ENCODE measurements at places on chromosomes 6 and 20.

DNA sequence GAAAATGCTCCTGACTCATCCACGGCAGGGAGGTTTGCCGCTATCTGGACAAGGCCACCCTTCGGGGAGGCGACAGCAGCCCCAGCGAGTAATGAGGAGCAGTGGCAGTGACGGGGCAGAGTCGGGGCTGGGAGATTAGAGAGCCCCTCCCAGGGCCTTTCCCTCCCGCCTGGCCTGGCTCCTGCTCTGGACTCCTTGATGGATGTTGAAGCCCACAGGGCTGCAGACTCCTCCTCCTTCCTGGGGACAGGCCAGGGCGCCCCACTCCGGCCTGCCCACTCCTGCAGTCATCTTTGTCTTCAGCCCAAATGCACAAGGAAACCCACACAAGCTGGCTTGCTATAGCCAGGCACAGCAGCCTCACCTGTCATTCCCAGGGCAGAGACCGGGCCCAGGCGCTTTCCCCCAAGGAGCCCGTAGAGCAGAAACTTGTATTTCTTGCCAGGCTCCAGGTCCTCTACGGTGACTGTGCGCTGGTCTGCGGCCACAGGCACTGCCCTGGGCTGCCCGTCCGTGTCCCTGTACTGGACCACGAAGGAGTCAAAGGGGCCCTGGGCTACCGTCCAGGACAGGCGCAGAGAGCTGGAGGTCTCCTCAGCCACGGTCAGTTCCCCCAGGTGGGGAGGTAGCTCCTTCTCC lies 7.7 kb downstream of the CYP21A2 start:
- no peak for DNase-seq

- DNase-seq, result no peak
Observed at GRCh38 chr6:113697632-113698410, 159.3 kb upstream of the MARCKS start.

DNA sequence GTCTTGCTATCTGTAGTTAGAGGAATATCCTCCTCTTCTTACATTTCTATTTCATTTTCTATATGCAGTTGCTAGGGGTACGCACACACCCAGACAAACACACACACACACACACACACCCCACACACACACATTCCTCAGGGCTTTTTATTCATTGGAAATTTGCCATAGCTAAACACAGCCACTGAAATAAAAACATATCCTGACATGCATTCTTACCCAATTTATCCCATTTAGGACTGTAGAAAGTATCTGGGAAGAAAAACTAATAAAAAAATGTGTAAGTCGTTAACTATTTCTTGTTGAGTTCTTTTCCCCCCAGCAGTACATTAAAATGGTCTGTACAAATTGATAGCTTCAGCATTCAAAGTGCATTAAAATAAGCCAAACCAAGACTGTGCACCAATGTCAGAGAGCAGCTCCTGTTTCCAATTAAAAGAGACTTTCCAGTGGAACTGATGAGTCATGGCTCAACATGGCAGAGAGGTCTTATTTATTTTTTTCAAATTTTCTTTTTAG lies 357.9 kb upstream of the AGPAT4 start:
- no peak for DNase-seq

DNA sequence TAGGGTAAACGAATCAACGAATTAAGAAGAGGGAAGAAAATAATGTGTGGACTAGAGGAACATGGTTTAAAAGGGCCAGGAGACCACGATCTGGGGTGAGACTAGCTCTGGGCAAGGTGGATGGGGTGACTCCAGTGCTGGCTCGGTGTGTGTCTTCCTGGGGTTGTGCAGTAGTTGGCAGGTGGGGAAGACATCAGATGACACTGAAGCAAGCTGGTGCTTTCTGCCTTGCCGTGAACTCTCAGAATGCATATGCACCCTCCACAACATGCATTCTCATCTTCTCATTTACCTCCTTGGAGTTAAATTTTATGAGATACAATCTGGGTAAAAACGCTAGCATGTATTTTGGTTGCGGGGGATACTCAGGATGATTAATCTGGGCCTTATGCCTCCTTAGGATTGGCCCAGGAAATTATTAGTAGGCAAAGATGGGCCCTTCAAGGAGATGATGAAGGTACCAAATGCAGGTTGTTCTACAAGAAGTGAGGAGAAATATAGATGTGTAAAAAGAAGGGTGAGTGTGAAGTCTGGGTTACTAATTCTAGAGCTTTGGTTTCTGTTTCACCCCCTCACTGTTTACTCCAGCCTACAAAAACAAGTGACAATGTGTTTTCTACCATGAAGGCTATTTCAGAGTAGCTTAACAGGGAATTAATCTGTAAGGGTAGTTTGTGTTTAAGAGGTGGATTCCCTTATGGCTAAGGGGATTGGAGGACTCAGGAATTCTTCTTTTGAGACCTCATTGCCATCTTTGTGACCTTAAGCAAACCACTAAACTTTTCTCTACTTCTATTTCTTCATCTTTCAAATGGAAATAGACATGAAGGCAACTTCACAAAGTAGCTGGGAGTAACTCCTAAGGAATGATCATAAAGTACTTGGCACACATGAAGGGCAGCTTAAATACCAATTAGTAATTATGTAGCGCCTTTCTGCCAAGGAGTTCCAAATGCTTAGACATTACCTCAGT lies 71.0 kb upstream of the SUPT3H start:
- DNase-seq, result no peak

GRCh38 chr6:31462026-31462963 lies 35.6 kb upstream of the MICB start:
- DNase-seq, result no peak

GRCh38 chr6:82507112-82507511 lies 143.5 kb downstream of the TPBG start:
- DNase-seq, result no peak

DNA sequence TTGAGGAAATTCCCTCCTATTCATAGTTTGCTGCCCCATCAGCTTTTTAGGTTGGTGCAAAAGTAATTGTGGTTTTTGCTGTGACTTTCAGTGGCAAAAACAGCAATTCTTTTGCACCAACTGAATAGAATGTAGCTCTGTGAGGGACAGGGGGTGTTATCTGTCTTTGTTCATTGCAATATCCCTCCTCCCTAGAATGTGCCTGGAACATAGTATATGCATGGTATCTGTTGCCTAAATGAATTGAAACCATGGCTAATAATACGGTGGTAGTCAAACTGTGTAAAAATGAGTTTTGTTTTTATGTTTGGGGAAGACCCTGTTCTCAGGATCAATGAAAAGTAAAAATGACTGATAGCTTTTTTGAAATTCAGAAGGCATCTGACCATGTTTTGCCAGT lies 45.1 kb downstream of the SCAND1 start:
- DNase-seq, result no peak

DNA sequence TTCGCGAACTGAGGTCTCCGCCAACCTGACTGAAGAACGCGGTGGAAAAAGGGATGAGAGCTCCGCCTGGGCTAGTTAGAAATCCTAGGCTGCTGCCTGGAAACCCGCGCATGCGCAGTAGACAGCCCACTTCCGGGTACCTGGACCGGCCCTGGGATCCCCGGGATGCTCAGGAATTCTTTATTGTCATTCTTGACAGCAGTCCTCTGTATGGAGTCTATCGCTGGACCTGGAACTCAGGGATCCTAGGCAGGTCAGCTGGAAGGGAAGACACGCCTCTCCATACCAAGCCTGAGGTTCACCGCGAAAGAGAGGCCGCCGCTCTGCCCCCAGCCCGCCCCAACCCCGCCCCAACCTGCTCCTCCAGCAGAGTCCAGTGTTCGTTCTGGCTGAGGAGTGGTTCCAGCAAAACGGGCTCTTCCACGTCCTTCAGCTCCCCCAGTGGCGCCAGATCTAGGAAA lies 1379.2 kb upstream of the DEFB115 start:
- DNase-seq, result no peak

GRCh38 chr20:38298768-38299288 lies 5.1 kb upstream of the BPI start:
- peak; percentile 97 for DNase-seq

DNA sequence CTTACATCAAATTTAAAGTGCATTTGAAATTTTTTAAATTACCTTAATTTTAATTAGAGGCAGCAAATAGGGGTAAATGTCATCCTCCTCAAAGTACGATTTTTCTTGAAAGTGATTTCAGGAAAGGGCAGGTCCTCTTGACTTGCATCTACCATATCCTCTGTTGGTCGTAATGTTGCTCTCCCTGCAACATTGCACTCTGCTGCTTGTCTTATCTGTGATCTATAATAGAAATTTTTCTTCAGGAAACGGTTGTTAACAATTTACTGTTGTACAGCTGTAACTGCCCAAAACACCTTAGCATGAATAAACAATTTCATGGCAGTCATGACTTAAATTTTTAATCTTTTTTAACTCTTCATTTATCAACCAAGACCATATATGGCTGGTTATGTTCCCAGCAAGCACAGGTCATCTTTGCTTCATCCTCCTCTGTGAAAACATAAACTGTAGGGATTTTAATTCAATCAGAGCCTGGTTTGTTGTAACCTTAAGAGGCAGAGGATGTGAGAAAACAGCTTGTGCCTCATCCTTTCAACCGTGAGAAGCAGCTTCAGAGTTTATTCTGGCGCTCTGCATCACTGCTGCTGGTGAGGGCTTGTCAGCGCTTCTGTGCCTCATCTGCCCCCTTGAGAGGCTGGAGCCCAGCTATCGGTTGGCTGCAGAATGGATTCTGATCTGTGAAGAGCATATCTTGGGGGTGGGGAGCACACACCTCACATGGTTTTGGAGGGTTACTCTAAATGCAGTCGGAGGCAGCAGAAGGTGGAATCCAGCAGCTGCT lies 56.0 kb downstream of the CTNNBL1 start:
- DNase-seq, result no peak

DNA sequence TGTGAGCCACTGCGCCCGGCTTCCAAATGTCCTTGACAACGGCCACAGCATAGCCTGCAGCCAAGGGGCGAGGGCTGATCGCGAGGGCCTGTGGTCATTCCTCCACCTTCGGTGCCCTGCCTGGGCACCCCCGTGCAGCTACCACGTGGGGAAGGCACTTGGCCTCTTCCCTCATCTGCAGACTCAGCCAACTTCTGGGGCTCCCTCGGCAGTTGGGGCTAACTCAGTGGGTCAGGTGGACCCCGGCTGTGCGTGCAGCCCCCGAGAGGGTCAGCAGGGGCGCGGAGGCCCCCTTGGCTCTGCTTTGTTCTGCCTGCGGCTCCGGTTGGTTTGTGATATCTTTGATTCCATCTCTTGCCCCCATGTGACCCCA lies 52.9 kb upstream of the BHLHE23 start:
- DNase-seq, result peak; percentile 50

DNA sequence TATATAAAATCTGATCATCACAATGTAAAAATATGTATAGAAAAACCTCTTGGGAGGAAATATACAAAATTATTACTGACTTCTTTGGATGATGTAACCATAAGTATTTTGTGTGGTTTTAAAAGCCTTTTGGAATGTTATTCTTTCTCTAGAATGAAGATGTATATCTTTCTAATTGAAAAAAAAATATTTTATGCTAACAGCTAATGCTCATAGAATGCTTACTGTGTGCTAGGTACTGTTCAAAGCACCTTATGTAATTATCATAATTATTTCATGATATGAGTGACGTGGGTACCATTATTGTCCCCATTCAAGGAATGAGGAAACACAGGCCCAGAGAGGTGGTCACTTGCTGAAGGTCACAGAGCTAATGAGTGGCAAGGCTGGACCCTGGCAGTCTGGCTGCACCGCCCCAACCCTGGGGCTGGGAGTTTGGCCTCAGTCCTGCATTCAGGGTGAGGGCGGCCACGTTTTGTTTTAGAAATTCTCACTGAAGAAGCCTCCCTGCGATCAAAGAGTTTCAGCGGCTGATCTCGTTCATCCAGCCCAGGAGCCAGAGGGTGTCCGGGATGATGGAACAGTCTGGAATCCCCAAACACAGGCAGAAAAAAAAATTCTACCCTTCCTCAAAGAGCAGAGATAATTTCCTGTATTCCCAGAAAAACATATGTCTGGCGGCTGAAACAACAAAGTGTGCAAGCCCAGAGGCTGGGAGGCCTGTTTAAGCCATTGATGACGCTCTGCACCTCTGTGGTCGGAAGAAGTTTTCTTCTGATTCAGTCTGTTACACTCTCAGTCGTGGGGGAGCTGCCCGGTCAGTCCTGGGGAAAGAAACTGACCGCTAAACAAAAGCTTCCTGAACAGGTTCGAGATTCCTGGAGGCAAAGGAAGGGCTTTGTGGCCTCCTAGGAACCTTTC lies 37.3 kb downstream of the TFEB start:
- DNase-seq, result no peak

- no peak for DNase-seq
Observed at GRCh38 chr6:5626727-5627426, 365.6 kb downstream of the FARS2 start.

DNA sequence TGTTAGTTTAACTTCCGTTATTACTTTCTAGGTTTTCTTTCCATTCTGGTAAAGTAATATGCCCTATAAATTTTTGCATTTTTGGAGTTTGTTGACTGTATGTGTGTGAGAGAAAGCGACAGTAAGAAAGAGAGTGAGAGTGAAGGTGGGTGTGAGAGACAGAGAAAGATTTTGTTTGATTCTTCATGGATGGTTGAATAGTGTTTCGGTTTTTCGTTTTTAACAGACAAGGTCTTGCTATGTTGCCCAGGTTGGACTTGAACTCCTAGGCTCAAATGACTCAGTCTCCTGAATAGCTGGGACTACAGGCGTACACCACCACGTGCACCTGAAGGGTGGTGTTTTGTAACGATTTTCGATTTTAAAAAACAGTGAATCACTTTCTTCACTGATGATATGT lies 329.1 kb upstream of the RUNX2 start:
- no peak for DNase-seq

- no peak for DNase-seq
Observed at GRCh38 chr6:47434372-47435253, 43.0 kb upstream of the CD2AP start.

GRCh38 chr6:3281631-3282475 lies 23.1 kb downstream of the PSMG4 start:
- peak; percentile 63 for DNase-seq

- DNase-seq, result no peak
Observed at GRCh38 chr6:132084811-132085509, 133.8 kb upstream of the CCN2 start.

DNA sequence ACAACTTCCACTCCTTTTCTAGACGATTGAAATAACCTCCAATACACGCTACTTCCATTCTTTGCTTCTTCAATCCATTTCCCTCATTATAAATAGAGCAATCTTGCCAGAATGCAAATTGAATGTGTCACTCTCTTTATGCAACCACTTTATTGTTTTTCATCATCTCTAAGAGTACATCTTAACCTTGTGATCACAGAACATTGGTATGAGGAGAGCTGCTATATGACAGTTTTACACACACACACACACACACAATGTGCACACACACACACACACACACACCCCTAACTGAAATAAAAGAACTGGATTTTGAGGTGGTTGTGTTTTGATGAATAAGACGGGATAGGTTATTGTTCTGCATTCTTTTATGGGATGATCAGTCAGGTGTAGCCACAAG lies 187.0 kb downstream of the HDGFL1 start:
- DNase-seq, result no peak

DNA sequence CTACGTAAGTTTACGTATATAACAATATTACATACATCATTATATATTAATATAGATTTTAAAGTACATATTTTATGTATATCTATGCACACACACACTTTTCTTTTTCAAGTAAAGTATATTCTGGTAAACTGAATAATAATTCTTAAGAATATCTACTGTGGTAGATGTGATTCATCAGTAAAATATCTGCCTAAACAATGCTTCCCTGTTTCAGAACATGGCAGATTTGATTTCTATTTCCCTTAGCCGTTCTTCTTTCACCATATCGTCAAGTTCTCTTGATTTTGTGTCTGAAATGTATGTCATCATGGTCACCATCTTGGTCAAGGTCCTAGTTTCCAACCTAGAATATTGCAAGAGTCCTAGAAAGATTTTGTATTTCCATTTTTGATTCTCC lies 195.6 kb downstream of the HDGFL1 start:
- no peak for DNase-seq

- DNase-seq, result no peak
Observed at GRCh38 chr20:1964659-1965405, 29.0 kb downstream of the PDYN start.

Measured in tibial artery (tissue), 4 donors.